AG08396 (cell line): ENCODE measurements at places on chromosomes 1 and 21.

GRCh38 chr1:186295980-186296379 lies 79.1 kb downstream of the TPR start:
- no peak for DNase-seq

GRCh38 chr1:36934061-36934460 lies 100.3 kb downstream of the GRIK3 start:
- no peak for DNase-seq

DNA sequence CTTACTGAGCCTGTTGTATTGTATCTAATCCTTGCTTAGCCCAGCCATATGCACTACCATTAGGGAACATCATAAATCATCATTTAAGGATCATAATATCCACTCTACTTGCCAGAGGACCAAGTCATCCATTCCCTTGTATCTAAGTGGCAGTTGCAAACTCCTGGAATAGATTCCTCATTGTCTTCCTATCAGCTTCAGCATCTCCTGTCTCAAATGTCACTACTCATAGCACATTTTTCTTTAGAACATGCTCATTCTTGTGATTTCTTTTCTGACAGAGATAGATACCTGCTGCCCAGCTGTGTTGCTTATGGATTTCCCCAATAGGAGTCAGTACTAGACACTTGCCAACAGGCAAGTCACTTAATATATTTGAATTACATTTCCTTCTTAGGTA lies 84.3 kb downstream of the OLFML3 start:
- DNase-seq, result no peak

DNA sequence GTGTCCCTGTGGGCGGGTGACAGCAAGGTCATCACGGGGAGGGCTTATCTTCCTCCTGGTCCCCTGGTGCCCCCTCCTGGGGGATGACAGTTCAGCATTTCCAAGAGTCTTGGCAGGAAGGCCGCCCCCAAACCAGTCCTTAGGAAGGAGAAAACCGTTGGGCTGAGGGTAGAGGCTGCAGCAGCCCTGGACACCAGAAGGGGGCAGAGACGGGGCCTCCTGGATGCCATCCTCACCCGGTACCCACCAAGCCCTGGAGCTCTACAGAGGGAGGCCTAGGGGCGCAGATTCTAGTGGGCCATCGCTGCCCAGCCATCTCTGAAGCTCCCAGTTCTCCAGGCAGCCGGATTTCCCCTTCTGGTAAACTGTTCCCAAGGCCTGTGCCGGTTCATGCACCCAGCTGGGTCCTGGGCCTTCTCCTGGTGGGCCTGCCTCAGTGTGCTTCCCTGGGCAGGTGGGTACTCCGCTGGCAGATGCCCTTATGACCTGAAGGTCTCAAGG lies 14.8 kb upstream of the ZNF669 start:
- DNase-seq, result no peak

GRCh38 chr1:51072043-51072439 lies 30.0 kb upstream of the C1orf185 start:
- DNase-seq, result no peak

GRCh38 chr1:47659146-47659545 lies 221.3 kb downstream of the FOXD2 start:
- no peak for DNase-seq

DNA sequence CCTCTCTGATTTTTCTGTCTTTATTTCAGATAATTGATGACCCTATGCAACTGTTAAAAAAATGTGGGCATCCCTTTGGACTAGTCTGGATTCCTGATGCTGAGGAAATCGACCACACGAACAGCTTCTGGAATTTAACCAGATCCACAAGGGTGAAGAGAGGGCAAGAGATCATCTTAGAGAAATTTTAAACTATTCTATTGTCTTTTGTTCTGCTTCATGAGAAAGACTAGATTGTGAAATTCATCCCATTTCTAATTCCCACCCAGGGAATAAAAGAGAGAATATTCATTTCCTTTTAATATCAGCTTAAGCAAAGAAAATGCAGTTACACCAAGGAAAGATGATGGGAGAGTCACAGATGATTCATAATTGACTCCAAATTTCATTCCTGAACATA lies 71.8 kb downstream of the DUSP10 start:
- no peak for DNase-seq

DNA sequence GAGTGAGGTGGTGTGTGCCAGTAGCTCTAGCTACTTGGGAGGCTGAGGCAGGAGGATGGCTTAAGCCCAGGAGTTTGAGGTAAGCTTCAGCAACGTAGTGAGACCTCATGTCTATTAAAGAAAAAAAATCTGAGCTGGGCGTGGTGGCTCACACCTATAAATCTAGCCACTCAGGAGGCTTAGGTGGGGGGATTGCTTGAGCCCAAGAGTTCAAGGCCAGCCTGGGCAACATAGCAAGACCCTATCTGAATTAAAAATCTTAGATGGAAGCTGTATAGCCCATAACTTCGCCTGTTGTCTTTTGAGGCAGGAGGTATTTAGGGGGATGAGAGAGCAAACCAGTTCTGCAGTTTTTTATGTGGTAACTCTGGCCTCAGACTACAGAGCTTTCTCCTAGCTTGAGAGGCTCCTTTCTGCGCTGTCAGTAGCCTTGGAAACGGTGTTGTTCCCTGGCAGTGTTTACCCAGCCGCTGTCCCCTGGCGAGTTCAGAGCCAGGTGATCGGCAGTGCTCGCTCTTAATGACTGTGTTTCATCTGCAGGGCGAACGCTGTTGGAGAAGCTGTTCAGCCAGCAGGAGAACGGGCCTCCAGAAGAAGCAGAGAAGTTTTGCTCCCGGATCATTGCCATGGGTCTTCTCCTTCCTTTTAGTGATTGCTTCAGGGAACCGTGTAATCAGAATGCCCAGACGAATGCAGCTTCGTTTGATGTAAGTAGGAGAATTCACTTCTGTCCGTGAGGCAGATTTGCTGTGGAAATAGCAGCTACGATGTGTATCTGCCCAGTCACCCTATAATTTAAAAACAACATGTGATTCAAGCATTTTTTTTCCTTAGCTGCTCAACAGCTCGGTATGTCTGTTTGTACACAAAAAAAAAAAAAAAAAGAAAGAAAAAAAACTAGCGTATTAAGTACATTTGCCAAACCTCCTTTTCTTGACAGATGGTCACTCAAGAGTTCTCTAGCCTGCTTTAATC lies 31.2 kb downstream of the FMN2 start:
- no peak for DNase-seq

- no peak for DNase-seq
These were observed 1.9 kb downstream of the ARHGEF11 start for GRCh38 chr1:157043685-157044084.

- DNase-seq, result peak; percentile 61
These were observed 12.0 kb upstream of the SYT14 start for GRCh38 chr1:209926045-209926444.

DNA sequence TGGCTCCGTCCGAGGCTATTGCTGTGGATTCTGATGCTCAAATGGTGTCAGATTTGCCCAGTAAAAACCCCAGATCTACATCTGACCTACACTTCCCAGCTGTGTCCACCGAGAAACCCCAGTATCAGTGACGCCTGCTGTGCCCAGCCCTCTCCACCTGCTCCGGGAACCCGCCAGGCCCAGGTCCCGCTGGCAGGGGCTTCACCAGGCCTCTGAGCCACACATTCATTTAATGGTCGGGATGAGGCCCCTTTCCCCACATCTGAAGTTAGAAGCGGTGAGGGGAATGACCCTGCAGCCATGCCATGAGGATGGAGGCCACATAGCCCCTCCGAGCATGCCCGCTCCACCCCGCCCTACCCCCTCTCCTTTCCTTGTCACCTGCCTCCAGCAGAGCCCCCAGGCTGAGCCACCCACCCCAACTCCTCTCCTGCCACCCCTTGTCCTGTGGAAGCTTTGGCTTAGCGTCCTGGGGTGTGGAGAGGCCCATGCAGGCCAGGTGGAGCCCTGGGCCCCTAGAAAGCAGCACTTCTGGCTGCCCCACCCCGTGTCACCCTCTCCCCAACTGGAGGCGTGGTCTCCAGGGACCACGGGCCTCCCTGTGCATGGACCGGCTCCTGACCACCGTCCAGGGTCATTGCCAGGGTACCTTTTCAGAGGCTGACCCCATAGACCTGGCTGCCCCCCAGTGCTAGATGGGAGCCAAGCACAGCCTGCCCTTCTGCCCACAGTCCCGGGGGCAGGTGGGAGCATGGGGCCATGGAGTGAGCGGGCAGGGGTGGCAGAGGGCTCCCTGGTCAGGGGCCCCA lies 8.0 kb downstream of the TNFRSF14 start:
- no peak for DNase-seq

DNA sequence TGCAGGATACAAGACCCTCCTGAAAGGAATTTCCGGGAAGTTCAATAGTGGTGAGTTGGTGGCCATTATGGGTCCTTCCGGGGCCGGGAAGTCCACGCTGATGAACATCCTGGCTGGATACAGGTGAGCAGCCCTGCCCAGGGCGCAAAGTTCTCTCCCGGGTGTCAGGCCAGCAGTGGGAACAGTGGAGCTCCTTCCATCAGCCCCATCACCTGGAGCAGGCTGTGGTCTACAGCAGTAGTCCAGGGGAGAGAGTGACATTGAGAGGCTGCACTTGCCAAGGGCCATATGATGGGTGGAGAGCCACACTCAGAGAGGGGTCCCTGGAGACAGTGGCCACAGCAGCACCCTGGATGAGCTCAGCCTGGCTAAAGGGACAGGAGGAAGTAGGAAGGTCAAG lies 44.1 kb downstream of the TFF3 start:
- no peak for DNase-seq

DNA sequence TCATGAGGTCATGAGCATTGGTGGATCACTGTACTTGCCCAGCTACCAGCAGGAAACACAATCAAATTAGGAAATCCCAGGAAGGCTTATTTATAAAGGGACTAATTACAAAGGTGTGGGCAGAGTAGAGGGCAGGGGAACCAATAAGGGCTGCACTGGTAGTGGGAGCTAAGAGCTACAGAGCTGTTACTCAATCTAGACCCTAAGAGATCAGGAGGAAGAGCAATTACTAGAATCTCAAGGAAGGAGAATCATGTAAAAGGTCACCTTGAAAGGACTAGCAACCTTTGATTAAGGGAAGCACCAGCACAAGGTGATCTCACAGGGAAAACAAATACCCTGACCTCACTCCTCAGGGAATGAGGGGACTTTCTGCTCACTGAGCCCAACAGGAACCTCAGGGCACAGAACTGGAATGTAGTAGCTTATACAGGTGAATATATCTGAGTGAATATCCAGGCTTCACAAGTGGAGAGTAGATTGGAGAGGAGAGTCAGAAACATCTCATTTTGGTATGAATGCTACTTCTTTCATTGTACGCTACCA lies 66.8 kb downstream of the SAMSN1 start:
- DNase-seq, result no peak

GRCh38 chr1:67312615-67313014 lies 4.9 kb downstream of the IL12RB2 start:
- DNase-seq, result no peak

GRCh38 chr21:36966821-36967768 lies 626 bp upstream of the HLCS start:
- DNase-seq, result no peak

DNA sequence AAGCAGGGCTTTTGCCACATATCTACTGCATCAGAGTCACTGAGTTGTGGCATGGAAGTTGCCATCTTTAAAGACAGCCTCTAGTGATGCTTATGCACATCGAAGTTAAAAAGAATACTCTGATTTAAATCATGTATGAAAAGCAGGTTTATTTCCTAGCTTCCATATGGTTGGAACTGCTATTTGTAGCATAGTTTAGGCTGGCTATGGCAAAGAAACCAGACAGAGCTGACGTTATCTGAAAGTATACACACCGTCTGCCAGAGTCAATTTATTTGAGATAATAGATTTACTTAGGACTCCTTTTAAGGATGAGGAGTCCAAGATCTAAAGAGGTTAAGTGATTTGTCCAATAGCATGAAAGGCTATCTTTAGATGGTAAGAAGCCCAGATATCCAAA lies 536.9 kb upstream of the ADGRL4 start:
- no peak for DNase-seq

GRCh38 chr1:37839676-37840075 lies 19.7 kb downstream of the MTF1 start:
- DNase-seq, result no peak

DNA sequence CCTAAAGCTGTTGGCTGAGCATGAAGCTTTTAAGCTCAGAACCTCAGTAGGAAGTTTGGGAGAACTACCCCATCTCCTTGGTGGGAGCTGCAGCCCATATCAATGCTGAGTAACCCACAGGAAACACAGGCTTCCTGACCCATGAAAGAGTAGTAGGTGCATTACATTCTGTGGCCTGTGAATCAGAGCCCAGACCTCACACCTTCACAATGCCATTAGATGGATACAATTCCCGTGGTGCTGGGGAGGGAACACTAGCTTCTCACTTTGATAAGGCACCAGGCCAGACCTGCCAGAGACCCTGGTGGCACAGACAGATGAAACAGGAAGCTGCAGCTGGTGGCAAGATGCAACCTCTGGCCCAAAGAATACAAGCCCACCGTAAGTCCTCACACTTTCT lies 308.8 kb downstream of the NPHP4 start:
- no peak for DNase-seq

DNA sequence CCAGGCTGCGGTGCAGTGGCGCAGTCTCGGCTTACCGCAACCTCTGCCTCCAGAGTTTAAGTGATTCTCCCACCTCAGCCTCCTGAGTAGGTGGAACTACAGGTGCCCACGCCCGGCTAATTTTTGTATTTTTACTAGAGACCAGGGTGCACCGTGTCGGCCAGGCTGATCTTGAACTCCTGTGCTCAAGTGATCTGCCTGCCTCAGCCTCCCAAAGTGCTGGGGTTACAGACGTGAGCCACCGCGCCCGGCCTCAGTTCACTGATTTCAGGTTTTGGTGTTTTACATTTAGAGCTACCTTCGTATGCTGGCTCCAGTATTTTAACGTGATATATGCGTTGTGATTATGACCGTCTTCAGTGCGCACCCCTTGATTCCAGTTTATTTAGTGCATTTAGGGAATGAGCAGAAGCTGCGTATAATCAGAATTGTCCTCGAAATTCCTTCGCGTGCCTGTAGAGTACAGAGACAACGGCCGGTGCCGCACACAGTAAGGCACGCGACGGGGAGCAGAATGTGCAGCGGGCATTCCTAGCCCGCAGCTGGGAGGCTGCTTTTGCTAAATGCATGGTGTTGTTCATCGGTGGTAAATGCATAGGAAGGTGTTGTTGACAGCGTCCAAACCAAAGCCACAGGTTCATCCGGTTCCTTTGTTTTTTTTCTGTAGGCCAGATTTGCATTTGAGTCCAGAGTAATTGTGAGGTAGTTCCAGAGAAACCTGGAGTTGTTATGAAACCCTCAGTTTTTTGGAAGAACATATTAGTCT lies 48.9 kb upstream of the DIP2A start:
- no peak for DNase-seq

GRCh38 chr1:81682490-81682889 lies 118.2 kb upstream of the ADGRL2 start:
- no peak for DNase-seq

GRCh38 chr21:44965251-44966022 lies 25.6 kb downstream of the SLX9 start:
- no peak for DNase-seq

GRCh38 chr1:244451539-244451950 lies at the start of gene ADSS2:
TSS of gene ADSS2 (minus strand) at chr1:244451909. CDS start at chr1:244451817, 92 bp downstream.
- no peak for DNase-seq
